ENCODE measurements at places on chromosomes 1 and 21.
A peak's percentile ranks its signal among the peaks of the same experiment; 100 is the strongest.

DNA sequence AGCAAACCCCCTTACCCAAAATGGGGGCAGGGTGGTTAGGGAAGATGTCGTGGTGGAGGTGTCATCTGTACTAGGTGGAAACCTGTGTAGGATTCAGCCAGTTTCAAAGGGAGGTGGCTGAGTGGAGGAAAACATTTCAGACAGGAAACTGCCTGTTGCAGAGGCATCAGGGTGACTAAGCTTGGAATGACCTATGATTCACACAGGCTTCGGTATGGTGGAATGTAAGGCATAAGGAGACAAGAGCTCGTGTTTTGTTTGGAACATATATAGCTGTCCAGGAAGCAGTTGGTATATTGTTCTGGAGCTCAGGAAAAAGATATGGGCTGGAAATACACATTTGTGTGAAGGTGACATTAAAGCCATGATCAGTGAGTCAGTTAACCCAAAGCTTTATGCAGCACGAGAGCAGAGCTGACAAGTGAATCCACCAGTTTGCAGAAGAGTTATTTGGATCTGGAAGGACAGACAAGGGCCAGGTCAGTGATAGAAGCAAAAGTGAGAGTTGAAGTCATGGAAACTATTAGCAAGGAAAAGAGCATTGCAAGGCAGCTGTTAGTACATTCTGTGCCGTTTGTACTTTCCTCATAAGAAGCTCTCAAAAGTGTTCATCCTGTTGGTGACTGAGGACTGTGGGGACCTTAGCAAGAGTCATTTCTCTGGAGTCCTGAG lies 12.2 kb downstream of the UTP25 start:
- no peak for DNase-seq

DNA sequence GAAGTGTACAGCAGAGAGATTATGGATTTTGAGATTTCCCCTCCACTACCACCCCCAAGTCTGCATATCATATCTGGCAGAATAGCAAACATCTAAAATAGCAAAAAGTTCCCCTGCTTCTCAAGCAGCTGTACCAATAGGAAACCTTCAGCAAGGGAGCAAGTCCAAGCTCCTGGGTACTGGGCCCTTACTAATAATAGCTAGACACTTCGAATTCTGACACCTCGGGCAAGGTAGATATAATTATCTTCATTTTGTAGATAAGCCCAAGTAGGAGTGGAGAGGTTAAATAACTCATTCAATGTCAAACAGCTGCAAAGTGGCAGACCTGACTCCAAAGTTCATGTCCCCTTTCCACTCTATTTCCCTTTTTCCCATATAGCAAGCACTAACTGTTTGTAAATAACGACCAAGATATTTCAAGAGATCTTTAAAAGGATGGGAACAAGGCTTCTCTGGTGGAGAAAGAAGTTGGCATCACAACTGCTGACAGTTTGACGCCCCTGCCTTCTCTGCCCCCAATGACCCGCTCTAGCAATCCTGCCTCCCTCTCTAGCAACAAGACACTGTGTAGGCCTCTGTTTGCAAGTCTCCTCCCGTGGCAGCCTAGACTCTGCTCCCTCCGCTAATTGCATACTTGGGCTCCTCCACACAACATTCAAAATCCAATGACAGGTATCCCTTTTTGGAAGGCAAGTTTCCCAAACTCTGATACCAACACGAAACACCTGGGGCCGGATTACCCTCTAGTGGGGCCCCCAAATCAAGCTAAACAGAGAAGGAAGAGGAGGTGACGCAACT lies 18.7 kb upstream of the ADAR start:
- no peak for DNase-seq

DNA sequence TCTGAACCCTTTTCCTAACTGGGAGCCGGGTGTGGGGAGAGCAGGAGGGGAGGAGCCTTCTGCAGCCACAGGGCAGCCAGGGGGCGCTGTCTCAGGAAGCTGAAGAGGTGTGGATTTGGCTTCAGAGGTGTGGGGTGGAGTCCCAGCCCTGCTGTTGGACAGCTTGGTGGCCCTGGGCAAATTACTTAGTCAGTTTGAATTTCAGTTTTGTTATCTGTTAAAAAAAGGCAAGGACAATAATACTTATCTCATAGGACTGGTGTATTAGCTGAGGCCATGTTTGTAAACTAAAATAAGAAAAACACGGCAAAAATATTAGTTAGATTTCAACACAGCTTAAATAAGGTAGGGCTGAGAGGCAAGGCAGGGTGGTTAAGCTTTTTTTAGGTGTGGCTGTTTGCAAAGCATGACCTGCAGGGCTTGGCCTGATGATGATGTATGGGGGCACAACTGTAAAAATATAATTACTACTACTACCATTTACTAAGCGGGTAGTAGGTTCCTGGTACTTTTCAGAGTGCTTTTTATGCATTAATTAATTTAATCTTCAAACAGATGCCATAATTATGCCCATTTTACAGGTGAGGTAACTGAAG lies 111.8 kb downstream of the PLXNA2 start:
- peak; percentile 53 for DNase-seq

GRCh38 chr1:40853113-40853884 lies 8.9 kb downstream of the CITED4 start:
- DNase-seq: no peak

DNA sequence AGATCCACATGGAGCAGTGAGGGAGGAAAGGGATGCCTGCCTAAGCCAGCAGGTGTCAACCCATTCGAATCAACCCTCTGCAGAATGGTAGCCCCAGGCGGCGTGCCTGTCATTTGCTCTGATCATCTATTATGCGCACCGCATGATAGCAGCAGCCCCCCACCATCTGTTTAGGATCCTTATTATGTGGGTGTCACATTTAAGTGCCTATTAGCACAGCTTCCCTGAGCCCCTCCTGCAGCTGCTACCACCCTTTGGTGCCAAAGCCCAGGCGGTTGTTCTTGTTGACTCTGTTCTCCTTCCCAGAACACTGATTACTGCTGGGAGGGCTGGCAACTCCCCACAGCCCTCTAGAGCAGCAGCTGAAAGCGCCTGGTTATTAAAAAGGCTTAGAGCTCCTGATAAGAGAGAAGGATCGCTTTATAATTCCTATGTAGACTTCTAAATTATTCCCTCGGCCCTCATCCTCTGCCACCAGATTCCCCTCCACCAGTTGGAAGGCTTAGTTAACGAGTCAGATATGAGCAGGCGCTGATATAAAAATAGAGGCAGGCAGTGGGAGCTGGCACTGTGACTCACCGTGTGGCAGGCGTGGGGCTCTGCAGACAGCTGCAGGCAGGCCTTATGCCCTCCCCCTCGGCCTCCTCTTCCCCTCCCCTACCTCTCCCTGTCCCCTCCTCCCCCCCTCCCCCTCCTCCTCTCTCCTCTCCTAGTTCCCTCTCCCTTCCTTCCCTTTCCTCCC lies 23.0 kb downstream of the ACTA1 start:
- DNase-seq: no peak

GRCh38 chr1:51639694-51640093 lies 22.8 kb downstream of the OSBPL9 start:
- DNase-seq: no peak

DNA sequence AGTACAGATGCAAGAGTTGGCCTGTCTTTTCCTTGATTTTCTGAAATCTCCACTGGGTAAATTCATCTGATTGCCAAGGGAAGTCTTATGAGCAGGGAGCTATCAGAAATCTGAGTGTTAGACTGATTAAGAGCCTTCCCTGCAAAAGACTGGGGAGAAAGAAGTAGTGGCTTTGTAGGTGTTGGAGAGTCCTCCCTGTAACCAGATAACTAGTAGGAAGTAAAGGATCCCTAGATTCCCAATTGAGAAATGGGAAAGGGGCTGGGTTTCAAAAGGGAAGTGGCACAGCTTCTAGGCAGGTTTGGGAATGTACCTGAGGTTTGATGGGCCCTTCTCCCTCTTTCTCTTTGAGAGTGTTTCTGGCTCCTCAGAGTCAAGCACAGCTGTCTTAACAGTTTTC lies 2.1 kb downstream of the TLCD4 start:
- DNase-seq: no peak
